Right lobe of liver (tissue), 6 donors: ENCODE measurements at places on chromosomes 4 and X. TPM values are rescaled to one million over a fixed set of nuclear protein-coding genes. Genes with fewer than 3 reads are reported as not detected.

- no peaks in the 10 kb centered on the region for H3K27me3 ChIP-seq
- peaks cover 10% of the 10 kb centered on the region for H3K4me1 ChIP-seq
- peak overlapping the region; percentile 92 for H3K27ac ChIP-seq
- DNase-seq: no peak
- peaks cover 4% of the 10 kb centered on the region for H3K36me3 ChIP-seq
- no peak overlapping the region for H3K4me3 ChIP-seq
Measured at GRCh38 chr4:39323821-39324220, 42.3 kb downstream of the RFC1 start.

DNA sequence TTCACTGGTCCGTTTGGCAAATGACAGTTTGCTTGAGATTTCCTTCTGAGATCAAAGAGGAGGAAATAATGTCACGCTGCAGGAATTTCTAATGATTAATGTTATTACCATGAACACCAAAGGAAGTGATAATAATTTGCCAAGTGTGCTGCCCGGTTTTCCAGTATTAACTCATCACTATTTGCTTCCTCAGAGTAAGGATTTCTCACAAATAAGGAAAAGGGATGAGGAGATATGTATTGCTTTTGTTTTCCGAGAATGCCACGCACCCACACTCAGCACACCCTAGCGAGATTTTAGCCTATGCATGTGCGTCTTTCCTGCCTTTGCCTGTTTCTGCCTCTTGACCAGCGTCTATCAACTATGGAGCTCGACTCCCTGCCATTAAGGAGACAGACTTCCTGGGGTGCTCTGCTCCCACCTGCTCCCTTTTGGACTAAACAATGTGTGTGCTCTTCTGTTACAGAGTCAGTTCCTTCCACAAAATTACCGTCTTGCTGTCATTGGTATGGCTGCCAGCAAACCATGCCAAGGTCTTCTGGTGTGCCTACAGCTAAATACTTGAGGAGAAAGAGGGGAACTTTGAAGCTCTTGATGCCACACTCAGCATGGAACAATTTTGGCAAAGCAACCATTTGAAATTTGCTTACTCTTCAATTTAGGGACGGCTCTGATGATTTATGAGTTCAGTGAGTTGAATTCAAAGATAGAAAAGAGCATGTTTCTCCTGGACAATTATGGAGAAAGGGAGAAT, 393.1 kb upstream of the ZFP42 start:
- H3K27ac ChIP-seq: no peak overlapping the region
- no peaks in the 10 kb centered on the region for H3K4me1 ChIP-seq
- no peaks in the 10 kb centered on the region for H3K27me3 ChIP-seq
- no peak overlapping the region for H3K4me3 ChIP-seq

DNA sequence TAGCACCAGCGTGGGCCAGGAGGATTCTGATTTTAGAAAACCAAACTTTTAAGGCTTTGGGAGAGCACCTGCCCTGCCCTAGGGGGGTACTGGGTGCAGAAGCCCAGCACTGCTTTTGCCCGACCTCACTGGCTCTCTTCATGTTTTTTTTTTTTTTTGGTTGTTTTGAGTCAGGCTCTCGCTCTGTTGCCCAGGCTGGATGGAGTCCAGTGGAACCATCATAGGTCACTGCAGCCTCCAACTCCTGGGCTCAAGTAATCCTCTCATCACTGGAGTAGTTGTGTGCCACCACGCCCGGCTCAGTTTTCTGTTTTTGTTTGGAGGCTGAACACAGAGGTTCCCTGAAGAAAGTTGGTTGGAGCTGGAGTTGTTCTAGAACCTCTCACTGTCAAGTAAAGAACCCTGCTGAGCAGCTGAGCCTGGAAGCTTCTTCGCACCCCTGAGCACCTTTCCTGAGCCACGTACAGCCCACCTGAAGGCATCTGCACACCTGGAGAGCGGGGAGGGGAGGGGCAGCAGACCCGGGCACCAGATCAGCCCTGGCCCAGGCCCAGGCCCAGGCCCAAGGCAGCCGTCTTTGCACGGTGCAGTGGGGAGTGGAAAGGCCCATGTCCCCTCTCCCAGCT, 49.5 kb downstream of the SHROOM2 start:
- no peaks in the 10 kb centered on the region for H3K4me1 ChIP-seq
- no peak overlapping the region for H3K4me3 ChIP-seq
- DNase-seq: no peak
- no peak overlapping the region for H3K27ac ChIP-seq
- no peaks in the 10 kb centered on the region for H3K27me3 ChIP-seq
- no peaks in the 10 kb centered on the region for H3K36me3 ChIP-seq

DNA sequence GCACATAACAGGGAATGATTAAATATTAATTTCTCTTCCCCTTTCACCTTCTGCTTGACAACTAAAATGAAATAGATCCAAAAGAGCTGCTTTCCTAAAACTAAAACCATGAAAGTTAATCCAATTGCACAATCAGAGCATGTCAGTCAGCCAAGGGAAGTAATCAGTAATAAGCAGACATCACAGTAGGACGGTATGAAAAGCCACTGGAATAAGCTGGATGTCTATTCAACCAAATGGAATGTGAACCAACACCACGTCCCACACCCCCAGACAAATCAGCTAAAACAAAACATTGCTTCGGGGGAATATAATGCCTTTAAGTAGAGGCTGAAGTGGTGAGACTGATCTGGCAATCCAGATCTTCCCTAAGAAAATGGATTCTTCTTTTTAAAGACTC, 859.4 kb upstream of the FTHL17 start:
- H3K27ac ChIP-seq: peak overlapping the region; percentile 58
- no peaks in the 10 kb centered on the region for H3K36me3 ChIP-seq
- H3K4me3 ChIP-seq: no peak overlapping the region
- H3K27me3 ChIP-seq: no peaks in the 10 kb centered on the region
- DNase-seq: peak; percentile 43

- H3K36me3 ChIP-seq: no peaks in the 10 kb centered on the region
- H3K27ac ChIP-seq: no peak overlapping the region
- no peaks in the 10 kb centered on the region for H3K27me3 ChIP-seq
- DNase-seq: no peak
- H3K4me1 ChIP-seq: no peaks in the 10 kb centered on the region
- H3K4me3 ChIP-seq: no peak overlapping the region
Measured at GRCh38 chr4:25551605-25552004, 104.0 kb upstream of the SLC34A2 start.

DNA sequence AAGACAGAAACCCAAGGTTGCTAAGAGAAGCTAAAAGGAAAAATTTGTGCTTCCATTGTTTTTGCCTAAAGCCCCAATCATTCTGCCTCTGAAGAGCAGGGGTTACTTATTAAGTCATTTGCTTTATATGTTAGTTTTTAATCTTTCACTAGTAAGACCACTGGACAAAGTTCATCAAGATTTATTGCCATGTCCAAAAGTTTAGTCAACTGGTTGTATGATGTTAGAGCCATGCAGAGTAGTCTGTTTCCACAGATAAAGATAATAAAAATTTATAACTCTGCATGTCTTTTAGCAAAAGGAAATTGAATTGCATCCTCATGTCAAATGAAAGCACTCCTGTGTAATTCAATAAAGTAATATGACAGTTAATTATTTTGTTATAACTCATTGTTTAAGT, 75.8 kb upstream of the PRKG2 start:
- H3K27me3 ChIP-seq: no peaks in the 10 kb centered on the region
- H3K4me3 ChIP-seq: no peak overlapping the region
- no peaks in the 10 kb centered on the region for H3K36me3 ChIP-seq
- no peaks in the 10 kb centered on the region for H3K4me1 ChIP-seq

DNA sequence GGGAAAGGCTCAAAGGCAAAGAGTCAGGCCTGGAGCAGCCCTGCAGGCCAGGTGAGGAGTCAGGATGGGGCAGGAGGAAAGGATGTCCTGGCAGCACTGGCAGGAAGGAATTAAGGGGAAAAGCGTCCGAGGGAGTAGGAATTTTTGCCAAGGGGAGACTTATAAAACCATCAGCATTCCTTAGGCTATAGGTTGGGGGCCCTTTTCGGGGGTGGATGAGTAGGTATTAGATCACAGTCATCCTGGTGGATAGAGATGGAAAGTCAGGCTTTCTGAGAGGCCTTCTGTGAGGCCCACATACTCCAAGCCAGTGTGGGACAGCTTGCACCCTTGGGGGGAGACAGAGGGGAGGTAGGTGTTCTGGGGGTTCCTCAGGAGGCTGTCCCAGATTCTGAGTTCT, 12.3 kb downstream of the STARD8 start:
- H3K4me1 ChIP-seq: no peaks in the 10 kb centered on the region
- H3K27me3 ChIP-seq: no peaks in the 10 kb centered on the region
- no peaks in the 10 kb centered on the region for H3K36me3 ChIP-seq
- DNase-seq: no peak
- no peak overlapping the region for H3K27ac ChIP-seq

- no peak for DNase-seq
- H3K27ac ChIP-seq: no peak overlapping the region
- no peak overlapping the region for H3K4me3 ChIP-seq
Measured at GRCh38 chrX:140766024-140766611, 56.6 kb downstream of the LINC00632 start.

DNA sequence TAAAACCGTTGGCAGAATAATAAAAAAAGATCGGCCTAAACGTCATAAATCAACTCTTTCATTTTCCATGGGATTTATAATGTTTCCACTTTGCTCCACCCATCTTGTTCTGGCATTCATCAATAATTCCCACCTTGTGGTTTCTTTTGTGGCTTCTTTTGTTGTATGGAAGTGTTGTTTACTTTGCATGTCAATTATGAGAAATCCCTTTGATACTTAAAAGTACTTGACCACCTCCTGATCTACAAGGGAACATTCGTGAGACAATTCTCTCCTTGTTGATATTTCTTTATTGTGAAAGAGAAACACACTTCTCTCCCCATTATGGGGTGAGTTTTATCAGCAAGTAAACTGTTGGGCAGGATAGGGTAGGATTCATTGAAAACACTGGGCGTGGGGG, 2.8 kb downstream of the AMELX start:
- no peak overlapping the region for H3K4me3 ChIP-seq
- no peak overlapping the region for H3K27ac ChIP-seq
- no peaks in the 10 kb centered on the region for H3K27me3 ChIP-seq
- H3K36me3 ChIP-seq: no peaks in the 10 kb centered on the region
- no peaks in the 10 kb centered on the region for H3K4me1 ChIP-seq
- DNase-seq: no peak

GRCh38 chr4:84470204-84470785, 28.8 kb downstream of the NKX6-1 start:
- H3K4me3 ChIP-seq: no peak overlapping the region
- no peaks in the 10 kb centered on the region for H3K27me3 ChIP-seq
- H3K36me3 ChIP-seq: no peaks in the 10 kb centered on the region

DNA sequence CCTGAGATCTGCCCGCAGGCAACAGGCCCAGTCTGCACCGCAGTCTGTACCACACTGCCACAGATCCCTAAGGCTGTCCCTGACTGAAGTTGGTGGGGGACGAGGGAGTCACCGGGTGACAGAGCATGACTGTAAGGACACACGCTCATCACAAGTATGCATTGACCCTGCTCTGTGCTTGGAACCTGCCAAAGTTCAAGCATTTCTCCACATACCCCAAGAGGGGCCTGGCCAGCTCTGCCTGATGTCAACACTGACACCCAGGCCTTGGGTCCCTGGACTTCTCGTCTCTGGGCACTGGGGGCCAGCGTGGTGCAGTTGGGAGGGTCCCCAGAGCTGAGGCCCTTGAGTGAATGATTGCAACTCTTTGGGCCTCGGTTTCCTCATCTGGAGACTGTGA, 7.9 kb downstream of the BLOC1S4 start:
- no peaks in the 10 kb centered on the region for H3K4me1 ChIP-seq
- H3K27ac ChIP-seq: no peak overlapping the region
- no peaks in the 10 kb centered on the region for H3K36me3 ChIP-seq
- H3K27me3 ChIP-seq: no peaks in the 10 kb centered on the region
- H3K4me3 ChIP-seq: no peak overlapping the region
- peak; percentile 28 for DNase-seq

- H3K27me3 ChIP-seq: no peaks in the 10 kb centered on the region
- no peaks in the 10 kb centered on the region for H3K4me1 ChIP-seq
- no peak overlapping the region for H3K4me3 ChIP-seq
- H3K27ac ChIP-seq: no peak overlapping the region
Measured at GRCh38 chr4:82666970-82667665, 105.3 kb upstream of the TMEM150C start.

DNA sequence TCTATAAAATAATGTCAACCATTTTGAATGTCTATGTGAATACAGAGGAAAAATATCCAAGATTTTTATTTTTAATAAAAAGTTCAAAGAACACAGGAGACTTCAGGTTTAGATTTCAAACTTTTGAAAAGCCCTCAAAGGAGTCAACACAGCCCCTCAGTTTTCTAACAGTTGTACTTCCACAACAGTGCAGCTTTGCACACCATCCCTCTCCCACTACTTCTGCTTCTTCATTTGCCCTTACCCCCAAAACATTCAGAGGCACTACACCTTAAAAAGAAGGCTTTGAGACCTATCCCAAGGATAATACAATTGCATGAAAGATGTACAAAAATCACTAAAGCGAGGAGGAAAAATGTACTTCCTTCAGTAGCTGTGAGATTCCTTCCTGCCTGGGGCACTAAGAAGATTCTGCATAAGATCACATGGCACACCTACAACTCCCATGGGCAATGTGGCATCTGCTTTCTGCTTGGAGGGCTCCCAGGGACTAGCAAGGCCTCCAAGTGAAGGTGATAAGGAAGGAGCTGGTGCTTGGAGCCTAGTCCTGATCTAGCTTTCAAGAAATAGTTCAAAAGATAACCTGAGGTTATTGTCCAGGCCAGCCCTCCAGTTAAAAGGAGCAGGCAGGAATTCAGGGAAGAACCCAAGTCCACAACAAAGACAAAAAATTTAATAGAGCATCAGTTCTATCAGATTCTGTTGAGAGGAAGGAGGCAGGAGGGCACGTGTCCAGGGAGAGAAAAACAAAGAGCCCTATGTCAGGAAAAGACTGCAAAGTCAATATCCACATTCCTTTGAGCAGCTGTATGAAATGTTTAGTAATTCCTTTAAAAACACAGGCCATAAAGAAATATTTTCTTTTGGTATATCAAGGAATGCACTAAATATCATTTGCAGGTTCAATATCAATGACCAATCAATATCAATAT, 19.1 kb downstream of the ARAP2 start:
- DNase-seq: no peak
- H3K4me3 ChIP-seq: no peak overlapping the region
- H3K27me3 ChIP-seq: no peaks in the 10 kb centered on the region
- H3K27ac ChIP-seq: no peak overlapping the region

GRCh38 chr4:143667461-143667860, 33.0 kb downstream of the FREM3 start:
- no peaks in the 10 kb centered on the region for H3K27me3 ChIP-seq

The SYN1 gene
- total RNA-seq: 1.6 TPM

The ADH5 gene
- 109 TPM for total RNA-seq

The FAM53A gene
- total RNA-seq: 0.73 TPM
